ENCODE measurements at places on chromosomes 6 and 20.

GRCh38 chr20:4439461-4439860, 282.2 kb upstream of the PRND start:
- DNase-seq = no peak

GRCh38 chr6:160293844-160294243, 35.2 kb upstream of the SLC22A2 start:
- no peak for DNase-seq

GRCh38 chr6:113888956-113889630, 31.9 kb downstream of the MARCKS start:
- no peak for DNase-seq

DNA sequence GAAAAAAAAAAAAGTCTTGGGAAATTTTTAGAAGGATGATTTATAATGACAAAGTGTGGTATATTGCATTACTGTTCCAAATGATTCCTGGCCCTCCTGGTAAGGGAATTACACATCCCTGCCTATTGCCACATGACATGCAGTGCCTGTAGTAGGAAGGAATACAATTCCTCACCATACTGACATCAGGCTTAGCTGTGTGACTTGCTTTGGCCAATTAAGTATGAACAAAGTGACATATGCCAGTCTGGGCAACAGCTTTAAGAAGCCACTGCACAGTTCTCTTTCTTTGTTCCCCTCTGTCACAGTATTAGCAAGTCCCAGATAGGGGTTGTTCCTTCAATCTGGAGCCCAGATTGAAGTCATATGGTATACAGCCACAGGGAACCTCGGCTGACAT, 100.5 kb downstream of the KIF13A start:
- DNase-seq = no peak

GRCh38 chr6:6840831-6841291, 252.3 kb downstream of the LY86 start:
- no peak for DNase-seq

DNA sequence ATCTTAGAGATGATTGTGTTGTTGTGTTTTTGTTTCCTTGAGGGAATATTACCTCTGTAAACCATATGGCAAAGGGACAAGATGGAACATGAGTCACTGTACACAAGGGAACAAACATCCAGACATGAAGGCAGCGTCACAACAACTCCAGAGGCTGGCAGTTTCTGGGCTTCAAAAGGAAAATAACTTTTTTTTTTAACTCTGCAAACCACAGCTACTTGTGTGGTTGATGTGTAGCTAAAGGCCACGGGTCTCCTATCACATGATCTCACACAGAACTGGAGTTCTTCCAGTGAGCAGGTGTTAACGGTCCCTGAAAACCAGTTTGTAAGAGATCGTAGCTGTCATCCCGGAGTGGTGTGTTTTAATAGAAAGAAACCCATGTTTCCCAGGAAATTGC, 33.2 kb upstream of the HBS1L start:
- no peak for DNase-seq

- no peak for DNase-seq
Observed at GRCh38 chr6:34073540-34073939, 72.3 kb downstream of the GRM4 start.

- DNase-seq = peak; percentile 55
Observed at GRCh38 chr6:4155848-4156466, 20.6 kb upstream of the ECI2 start.

DNA sequence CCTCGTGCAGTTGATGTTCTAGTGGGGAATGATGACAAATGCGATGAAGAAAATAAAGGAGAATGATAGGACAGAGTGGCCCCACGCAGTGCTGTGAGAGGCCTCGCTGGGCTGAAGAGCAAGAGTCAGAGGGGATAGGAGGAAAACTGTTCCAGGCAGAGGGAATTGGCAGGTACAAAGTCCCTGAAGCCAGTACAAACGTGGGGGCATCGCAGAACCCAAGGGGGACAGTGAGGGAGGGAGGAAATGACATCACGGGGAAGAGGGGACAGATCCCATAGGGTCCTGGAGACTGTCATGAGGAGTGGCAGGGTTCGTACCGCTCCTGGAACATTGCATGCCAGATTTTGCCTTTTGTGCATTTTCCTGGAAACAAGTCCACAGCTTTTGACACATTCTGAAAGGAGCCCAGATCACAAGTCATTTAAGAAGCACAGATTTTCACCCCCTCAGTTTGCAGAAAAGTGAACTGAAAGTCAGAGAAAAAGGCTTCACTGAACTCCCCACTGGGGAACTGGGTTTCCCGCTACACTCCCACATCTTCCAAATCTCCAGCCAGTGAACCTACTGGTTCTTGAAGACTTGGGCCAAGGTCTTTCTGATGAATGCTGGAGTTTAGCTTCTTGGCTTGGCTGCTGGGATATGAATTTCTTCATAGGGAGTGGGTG, 77.0 kb downstream of the SULF2 start:
- no peak for DNase-seq

- no peak for DNase-seq
Observed at GRCh38 chr6:16690608-16691142, 70.6 kb downstream of the ATXN1 start.

GRCh38 chr6:87791982-87792381, 89.9 kb upstream of the AKIRIN2 start:
- DNase-seq = no peak

DNA sequence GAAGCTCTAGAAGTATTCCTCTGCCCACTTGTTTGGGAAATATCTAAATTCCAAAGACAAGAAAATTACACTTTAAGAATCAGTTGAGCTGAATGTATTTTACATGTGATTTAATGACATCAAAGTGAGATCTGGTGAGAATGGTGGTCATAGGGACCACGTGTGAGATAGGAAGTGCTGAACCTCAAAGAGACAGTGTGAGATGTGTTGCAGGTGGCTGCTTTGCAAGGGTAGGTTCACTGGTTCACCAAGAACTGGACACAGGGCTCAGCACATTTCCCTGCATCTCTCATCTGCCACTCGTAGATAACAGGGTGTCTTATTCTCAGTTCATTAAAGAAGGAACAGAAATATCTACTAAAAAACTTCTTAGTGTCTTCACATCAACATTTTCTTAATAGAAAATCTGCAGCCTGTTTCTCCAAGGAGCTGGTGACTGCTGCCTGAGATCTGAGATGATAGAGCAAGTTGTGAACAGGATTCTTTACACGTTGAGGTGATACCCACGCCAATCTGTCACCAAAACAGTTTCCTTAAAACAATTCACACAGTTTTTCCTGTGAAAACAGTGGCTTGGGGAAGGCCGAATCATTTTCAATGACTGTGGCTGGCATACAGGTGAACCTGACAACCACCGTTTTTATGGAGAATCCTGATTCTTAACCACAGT, 7.2 kb downstream of the CCR6 start:
- no peak for DNase-seq

DNA sequence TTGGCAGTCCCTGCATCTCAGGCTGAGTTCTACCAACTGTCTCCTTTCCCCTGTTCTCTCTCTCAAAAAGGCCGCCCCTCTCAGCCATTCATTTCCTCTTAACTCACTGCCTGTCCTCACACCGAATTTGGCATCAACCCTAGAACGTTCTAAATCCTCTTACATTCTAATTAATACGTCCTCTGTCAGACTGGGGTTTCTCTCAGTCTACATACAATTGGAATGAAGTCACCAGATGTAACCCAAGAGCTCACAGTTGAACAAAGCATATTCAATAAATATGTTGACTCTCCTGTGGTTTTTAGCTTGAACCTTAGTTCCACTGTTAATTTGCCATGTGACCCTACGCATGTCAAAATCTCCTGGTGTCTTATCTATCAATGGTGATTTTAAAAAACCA, 269.6 kb downstream of the CLIC5 start:
- no peak for DNase-seq

- no peak for DNase-seq
Observed at GRCh38 chr6:24607310-24608105, 38.5 kb downstream of the KIAA0319 start.

DNA sequence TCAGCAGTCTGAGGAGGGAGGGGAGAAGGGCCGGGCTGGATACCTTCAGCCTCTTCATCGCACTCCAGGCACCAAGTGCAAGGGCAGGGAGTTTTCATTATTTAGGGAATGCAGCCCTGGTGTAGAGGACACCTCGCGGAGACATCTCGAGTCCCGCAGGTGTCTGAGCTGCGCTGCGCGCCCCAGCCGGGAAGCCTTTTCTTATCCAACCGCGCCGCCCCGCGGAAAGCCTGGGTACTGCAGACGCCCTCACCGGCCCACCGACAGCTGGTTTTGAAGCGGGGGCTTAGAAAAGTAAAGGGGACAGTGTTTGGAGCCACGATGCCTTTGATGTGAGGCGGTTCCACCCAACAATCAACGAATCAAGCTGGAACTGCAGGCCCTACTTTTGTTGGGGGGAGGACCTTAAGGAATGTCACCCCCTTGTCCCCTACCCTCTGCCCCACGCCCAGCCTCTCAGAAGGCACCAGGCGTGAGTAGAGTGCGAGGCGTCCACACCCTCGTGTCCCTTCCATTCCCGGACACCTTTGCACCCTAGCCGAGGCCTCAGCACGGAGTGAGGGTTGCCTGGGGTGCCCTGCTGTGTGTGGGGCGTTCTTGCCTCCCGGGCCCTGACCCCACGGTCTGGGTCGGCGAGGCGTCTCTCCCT, 8.6 kb downstream of the NKX2-2 start:
- peak; percentile 98 for DNase-seq

GRCh38 chr6:1057490-1058135, 254.3 kb upstream of the FOXQ1 start:
- DNase-seq = no peak

DNA sequence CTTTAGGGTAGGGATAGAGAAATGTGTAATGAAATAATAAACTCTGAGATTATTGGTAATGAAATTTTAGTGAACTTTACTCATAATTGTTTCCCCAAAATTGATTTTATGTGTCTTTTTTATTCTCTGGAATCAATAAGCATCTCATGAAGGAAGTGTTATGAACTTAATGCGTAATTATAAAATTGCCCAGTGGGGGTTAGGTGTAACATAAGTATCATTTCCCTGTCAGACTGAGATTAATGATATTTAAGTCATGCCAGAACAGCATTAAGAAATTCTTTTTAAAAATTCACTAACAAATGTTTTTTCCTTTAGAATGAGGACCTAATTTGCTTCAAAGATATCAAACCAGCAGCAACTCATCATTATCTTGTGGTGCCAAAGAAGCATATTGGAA, 10.0 kb downstream of the HINT3 start:
- no peak for DNase-seq

GRCh38 chr6:170167657-170168159, 123.2 kb downstream of the DLL1 start:
- no peak for DNase-seq

DNA sequence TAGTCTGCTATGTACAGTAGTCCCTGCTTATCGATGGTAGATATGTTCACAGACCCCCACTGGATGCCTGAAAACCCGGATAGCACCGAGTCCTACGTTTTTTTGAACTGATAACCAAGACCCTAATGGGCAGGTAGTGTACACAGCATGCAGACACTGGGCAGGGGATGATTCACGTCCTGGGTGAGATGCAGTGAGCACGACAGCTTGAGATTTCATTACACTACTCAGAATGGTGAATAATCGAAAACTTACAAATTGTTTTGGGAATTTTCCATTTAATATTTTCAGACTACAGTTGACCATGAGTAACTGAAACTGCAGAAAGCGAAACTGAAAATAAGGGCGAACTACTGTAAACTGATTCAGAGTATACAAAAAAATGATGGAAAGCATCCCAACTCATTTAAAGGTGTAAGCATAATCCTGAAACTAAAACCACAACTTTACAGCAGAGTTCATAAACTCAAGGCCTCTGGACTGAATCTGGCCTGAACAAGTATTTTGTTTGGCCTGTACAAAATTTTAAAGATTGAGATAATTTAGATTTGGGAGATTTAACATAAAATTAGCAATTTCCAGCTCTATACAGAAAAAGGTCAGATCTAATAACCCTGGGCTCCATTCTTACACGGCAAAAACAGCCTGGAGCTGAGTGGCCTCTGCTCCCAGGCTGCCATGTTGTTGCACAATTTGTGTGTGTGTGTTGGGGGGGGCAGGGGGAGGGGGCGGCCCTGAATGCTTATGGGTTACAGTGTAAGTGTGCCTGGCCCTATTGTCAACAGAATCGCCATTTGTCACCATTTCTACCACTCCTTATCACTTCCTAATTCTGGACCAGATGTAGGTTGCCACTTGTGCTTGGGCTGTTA, 34.9 kb downstream of the RNF24 start:
- DNase-seq = peak; percentile 68

- no peak for DNase-seq
Observed at GRCh38 chr6:36230371-36230770, 33.8 kb downstream of the BRPF3 start.

- no peak for DNase-seq
Observed at GRCh38 chr6:163501026-163501425, 86.5 kb downstream of the QKI start.

- DNase-seq = no peak
Observed at GRCh38 chr6:1394514-1395463, 5.4 kb downstream of the FOXF2 start.

DNA sequence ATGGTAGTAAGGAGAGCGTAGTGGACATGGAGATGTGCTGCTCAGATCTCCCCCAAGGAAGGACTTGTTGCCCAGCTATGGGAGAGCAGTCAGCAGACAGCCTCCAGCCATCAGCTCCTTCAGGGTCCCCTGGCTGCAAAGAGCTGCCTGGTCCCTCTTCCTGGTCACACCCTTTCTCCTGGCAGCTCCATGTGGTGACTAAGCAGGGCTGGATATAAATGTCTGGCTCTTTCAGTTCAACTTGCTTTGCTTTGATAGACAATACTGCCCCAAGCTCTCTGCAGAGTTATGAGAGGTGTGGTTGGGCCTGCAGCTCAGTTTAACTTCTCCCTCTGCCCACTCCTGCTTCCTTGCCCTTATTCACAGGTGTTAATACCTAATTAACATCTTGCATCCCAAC, 64.1 kb upstream of the DDR1 start:
- DNase-seq = no peak

DNA sequence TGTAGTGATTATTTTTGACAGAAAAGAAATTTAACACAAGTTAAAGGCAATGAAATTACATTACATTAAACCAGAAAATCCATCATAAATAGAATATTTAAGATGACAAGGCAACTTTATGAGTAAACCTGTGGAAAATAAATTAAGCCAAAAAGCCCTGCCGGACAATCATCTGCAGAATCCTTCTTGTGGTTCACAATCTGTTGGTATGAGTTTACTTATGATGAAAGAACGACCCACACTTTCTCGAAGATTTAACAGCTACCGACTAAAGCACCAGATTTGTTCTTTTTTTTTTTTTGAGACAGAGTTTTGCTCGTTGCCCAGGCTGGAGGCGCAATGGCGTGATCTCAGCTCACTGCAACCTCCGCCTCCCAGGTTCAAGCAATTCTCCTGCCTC, 21.4 kb downstream of the HDAC2 start:
- DNase-seq = no peak

- no peak for DNase-seq
Observed at GRCh38 chr6:139313229-139313628, 21.4 kb upstream of the TXLNB start.

GRCh38 chr20:63831646-63831992, 555 bp upstream of the ZBTB46 start:
- DNase-seq = no peak

DNA sequence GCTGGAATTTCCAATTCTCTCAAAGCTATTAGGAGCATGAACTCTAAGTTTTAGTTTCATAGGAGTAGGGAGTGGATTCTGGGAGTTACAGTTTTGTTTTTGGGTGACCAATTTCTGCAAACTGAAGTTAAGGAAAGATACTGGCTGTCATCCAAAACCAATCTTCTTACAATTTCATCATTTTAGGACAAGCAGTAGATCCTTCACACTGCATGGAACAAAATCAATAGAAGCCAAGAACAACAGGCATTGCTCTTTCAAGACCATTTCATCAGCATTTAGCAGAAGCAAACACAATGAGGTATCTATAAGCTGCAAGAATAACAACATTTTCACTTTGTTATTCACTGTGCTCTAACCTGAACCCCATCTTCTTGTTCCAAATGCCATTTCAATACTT, 173.0 kb downstream of the GMDS start:
- no peak for DNase-seq
